ENCODE measurements at places on chromosomes 7 and 10.

- no peak for DNase-seq
Measured at GRCh38 chr7:104973909-104974415, 40.0 kb upstream of the KMT2E start.

DNA sequence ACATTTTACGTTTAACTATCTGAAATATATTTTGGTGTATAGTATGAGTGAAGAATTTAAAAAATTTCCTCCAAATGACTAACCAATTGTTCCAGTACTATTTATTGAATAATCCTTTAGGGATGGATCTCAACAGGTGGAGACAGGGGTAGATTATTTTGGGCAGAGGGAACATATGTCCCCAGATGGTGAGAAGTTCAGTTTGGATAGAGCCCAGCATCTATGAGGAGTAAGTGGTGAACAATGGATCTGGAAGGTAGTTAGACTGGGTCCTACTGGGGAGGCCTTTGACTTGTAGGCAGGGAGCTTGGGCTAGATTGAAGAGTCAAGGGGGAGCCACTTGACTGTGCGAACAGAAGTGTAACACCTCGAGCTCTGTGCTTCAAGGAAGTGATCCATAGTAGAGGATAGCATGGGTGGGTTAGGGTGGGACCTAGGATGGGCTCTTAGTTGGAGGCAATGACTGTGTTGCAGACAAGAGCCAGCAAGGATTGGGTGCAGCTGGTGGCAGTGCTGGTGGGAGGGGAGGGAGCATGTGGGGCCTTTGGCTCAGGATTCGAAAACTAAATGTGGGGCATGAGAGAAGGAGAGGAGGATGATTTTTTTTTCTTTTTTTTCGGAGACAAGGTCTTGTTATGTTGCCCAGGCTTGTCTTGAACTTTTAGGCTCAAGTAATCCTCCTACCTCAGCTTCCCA lies 3.9 kb upstream of the PURB start:
- DNase-seq: no peak

DNA sequence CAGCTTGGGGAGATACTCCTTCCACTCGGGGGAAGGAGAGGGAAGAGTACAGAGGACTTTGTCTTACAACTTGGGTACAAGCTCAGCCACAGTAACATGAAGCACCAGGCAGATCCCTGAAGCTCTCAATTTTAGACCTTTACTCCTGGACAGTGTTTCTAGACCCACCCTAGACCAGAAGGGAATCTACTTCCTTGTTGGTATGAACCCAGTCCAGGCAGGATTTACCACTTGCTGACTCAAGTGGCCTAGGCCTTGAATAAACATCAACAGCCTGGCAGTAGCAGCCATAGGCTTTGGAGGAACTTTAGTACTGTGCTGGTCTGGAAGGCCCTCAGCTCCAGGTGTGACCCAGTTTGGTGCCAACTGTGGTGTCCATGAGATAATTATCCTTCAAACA lies 173.1 kb downstream of the ADRA2A start:
- no peak for DNase-seq

- DNase-seq: no peak
Measured at GRCh38 chr10:12974078-12974477, 27.4 kb downstream of the CCDC3 start.

DNA sequence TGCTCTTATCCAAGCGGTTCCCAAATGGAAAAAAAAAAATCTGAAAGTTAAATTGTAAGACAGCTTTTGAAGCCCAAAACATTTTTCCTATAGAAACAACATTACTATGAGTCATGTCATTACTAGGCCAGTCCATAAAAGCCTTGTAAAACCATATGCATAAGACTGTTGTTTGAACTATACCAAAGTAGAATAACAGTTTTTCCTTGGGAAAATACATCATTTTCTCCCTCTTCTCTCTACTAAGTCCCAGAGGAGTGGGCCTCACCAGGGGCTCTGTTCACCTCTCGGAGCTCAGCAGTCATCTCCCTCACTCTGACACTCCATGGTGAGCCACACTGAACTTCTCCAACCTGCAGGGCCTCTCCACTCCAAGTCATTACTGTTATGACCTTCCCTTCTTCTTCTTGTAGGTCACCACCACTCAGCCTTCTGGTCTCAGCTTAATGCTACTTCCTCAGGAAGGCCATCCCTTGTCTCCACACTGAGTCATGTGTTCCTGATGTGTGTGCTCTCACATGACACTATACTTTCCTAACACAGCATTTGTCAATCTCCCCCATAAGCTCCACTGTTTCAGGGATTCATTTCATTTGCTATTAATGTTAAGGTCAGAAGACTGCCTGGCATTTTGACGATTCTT lies 32.5 kb downstream of the ZNF438 start:
- no peak for DNase-seq
